ENCODE measurements at places on chromosomes 4 and X. TPM values are rescaled to one million over a fixed set of nuclear protein-coding genes. Genes with fewer than 3 reads are reported as not detected.

The PRDM8 gene
- 50.3 TPM for total RNA-seq

The GABRG1 gene
- 4.1 TPM for total RNA-seq

The FATE1 gene
- total RNA-seq: not detected

The FGF16 gene
- total RNA-seq: 0.66 TPM

The AADAT gene
- total RNA-seq: 14.8 TPM

The FAM184B gene
- 20.3 TPM for total RNA-seq

The IL2RG gene
- 1.3 TPM for total RNA-seq

The GAGE12E gene
- not detected for total RNA-seq

The STK26 gene
- total RNA-seq: 9.0 TPM

The F8A2 gene
- total RNA-seq: not detected

The SPIN2B gene
- total RNA-seq: 12.0 TPM

The SERPINA7 gene
- total RNA-seq: not detected

The SSX2B gene
- not detected for total RNA-seq

The NUDT10 gene
- total RNA-seq: 13.7 TPM

The OPRPN gene
- 9.1 TPM for total RNA-seq

The NEIL3 gene
- total RNA-seq: 6.4 TPM

The CENPVL1 gene
- total RNA-seq: 0.71 TPM

The GSX2 gene
- 3.9 TPM for total RNA-seq

The TAB3 gene
- total RNA-seq: 35.6 TPM

The PRPS2 gene
- 13.4 TPM for total RNA-seq

Measured in camera-type eye (tissue), 1 donor.